Activated naive CD4-positive, alpha-beta T cell (primary cell): ENCODE measurements at places on chromosomes 5 and 9.

DNA sequence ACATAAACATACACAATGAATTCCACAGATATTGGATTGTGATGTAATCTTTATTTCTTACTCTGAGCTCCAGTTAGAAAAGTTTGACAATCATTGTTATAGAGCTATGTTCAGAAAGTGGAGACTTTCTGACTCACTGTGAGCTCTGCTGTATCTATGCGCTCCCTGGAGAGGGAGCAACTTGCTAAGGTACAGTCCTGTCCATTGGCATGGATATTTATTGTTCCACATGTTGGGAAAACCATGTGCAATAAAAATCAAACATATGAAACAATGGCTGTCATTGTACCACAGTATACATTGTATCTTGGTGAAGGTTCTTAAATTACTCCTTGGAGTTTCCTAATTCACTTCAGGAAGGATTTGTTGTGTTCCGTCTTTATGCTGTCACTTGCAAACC lies 26.8 kb downstream of the NMRK1 start:
- DNase-seq: no peak

GRCh38 chr5:69528609-69529008 lies 31.4 kb upstream of the GTF2H2C start:
- DNase-seq: no peak

GRCh38 chr5:115555084-115555633 lies 10.6 kb upstream of the FEM1C start:
- DNase-seq: no peak

DNA sequence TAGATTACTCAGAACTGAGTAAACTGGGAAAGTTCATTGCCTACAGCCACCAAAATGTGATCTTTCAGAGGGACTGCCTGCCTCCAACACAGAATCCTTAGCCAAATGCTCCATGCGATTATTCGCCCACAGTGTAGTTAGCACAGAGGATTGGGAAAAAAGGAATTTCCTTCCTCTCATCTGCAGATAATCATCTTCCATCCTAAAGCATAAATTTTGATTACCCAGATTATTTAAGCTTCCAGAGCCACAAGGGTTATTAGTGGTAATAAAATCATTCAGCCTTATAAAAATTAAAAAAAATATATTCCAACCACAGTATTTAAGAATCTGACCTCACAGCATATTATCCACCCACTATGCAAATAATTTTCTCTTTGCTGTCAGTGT lies 285.3 kb upstream of the GRAMD2B start:
- DNase-seq: no peak

DNA sequence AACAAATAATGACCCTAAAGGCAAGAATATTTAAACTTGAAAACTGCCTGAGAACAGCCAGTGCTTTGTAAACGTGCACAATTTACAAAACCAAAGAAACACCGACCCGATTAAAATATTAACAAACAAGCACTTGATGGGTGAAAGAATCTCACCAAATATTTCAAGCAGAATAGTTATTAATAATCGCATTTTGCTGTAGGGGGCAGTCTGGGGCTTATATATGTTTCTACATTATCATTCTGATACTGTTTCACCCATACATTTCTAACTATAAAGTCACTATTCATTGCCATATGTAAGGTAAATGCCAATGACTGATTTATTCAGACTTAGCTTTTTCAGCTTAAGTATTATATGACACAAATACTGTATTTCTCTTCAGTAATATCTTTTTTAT lies 37.7 kb downstream of the UBAP2 start:
- DNase-seq: no peak

GRCh38 chr5:86858442-86858841 lies 240.7 kb downstream of the COX7C start:
- no peak for DNase-seq

- DNase-seq: no peak
Measured at GRCh38 chr5:126591549-126591948, 3.5 kb downstream of the ALDH7A1 start.

DNA sequence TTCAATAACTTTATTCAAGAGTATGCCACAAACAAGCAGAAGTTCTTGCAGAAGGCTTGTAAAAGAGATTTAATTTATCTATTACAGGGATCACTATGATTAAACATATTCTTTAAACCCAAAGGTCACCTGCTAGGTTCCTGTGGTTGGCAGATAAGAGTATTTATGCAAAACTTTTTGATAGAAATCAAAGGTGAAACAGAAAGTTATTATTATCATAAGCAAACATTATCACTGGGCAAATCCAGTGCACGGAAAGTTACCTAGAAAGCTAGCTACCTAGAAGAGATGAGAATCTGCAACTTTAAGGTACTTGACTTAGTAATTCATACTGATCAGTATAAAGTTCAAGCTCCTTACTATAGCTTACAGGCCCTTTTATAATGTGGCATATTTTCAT lies 3.2 kb downstream of the STARD4 start:
- DNase-seq: no peak

DNA sequence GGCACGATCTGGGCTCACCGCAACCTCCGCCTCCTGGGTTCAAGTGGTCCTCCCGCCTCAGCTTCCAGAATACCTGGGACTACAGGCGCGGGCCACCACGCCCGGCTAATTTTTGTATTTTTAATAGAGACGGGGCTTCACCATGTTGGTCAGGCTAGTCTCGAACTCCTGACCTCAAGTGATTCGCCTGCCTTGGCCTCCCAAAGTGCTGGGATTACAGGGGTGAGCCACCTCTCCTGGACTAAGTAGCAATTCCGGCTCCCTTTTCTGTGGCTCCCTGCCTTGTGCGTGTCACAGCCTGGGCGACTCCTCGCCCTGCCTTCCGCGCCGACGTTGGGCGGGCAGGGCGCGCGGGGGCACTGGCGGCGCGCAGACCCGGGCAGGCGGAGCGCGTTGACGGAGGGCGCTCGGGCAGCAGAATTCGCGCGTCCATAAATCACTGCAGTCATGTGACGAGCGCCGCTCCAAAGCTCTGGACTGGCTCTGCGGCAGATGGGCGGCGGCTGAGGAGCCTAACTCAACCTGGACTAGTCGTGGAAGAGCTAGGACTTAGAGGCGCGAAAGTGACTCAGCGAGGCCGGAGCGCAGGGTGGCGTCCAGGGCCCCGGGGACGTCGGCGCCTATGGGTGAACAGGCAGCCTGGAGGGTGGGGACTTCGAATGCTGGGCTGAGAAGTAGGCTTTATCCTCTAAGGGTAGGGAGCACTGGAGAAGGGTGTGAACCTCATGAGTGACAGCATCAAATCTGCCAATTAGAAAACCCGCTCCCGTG lies 1.4 kb upstream of the CIZ1 start:
- no peak for DNase-seq

DNA sequence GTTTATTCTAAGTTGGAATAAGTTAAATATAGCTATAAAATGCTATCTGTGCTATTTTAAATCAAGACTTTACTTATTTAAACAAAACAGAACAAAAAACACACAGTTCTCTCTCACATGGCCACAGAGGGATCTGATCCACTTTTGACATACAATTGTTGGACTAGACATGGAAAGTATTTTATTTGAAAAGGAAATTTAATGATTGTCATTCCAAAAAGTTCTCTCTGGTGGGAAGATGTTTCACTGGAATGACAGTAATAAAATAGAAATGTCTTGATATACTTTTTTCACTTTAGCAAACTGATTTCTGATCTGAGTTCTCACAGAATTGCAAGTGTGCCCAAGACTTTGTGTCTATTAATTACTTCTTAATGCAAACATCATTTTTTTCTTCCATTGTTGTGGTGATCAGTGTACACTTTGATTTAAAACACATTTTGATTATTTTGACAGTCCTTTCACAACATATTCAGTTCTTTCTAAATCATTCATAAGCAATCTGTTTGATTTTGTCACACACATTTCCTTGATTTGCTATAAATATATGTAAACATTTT lies 30.1 kb upstream of the MINAR2 start:
- no peak for DNase-seq

- DNase-seq: no peak
Measured at GRCh38 chr5:157747766-157748700, 4.5 kb downstream of the LSM11 start.

DNA sequence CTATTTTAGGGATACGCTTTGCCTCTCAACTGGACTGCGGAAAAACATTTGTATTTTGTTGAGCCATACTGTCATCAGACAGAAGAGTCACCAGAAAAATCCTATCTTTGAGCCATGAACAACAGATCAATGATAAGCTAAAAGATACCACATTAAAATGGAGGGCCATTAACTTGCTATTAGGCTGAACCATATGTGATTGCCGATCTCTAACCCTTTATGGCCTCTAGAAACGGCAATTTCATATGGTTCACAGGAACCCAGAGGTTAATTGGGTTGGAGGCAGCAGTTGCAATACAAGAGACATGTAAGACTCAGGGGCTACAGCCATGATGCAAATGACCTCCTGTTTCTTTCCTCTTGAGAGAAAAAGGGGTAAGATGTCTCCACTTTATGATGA lies 69.8 kb downstream of the MYO10 start:
- DNase-seq: no peak

DNA sequence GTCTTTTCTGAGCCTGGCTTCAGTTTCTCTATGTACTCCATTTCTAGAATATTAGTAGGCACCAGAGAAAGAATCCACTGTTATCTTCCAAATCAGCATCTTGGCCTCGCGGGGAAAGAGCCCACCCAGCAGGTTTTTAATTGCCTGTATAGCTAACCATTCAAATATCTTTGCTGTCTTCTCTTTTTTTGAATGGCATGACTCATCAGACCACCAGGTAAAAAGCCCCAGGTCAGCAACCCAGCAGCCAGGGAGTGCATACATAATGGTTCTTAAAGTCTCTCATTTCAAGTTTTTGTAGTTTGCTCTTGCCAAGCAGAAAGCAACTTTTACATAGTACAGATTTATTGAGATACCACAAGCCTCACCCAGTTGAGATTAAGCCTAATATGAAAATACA lies 50.7 kb downstream of the TMEM167A start:
- no peak for DNase-seq

DNA sequence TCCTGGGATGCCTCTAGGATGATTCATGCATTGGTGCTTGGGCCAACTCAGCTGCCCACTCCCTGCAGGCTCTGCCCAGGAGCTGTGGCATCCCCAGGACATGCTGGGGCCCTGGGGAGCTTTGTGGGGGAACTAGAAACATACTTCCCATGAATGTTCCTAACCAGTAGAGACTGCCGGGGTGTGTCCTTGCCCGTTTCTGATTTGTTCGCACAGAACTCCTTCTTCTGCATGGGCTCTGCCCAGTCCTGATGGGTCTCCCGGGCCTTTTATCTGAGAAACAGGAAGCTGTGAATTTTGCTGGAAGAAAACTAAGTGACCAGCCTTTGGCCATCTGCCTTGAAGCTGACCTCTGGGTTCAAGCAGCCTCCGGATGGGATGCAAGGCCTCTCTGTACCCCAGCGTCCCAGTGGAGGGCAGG lies 71.6 kb upstream of the RNU6ATAC start:
- DNase-seq: no peak

DNA sequence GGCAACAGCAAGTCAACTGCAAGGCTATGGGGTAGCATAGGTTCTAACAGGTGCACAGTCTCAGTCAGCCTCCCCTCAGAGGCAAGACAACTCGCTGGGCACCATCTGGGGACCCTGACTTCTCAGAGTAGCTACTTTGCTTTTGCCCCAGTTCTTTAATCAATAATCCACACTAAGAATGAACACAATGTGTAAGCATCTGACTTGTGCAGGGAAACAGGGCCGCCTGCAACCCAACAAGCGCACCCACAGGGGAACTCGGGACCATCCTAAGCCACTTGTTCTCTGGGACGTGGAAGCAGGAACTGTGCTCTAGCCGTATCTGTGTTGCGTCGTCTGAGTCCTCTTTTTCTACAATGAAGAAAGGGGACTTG lies 1.9 kb downstream of the MOB3B start:
- DNase-seq: no peak

DNA sequence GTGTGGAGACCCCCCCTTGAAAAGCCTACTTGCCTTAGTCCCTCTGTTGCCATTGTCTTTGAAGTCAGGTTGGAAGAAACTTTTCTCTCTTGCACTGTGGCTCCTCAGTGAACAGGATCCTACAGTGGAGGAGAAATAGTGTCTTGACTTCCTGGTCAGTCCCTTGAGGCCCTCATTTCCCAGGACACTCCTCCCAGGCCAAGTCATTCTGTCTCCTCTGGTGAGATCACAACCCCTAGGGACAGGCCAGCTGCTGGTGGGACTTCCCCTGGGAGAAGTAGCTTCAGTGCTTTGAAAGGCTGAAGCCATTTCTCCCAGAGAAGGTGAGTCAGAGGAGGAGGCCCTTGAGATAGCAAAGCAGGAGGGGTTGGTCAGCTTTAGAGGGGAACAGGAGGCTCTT lies 10.1 kb upstream of the GRIA1 start:
- DNase-seq: no peak

DNA sequence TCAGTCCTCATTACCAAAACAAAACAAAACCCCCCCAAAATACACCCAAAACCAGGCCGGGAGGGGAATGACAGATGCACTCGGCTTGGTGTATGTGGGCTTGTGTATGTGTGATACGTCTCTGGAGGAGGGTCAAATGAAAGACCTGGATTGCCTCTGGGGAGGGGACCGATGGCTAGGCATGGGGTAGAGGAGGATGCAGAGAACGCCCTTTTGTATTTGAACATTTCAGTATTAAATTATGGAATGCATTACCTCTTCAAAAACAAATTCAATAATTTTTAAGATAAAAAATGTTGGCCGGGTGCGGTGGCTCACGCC lies 61.4 kb downstream of the LMX1B start:
- no peak for DNase-seq

GRCh38 chr9:20940447-20941173 lies 90.8 kb downstream of the HACD4 start:
- no peak for DNase-seq

DNA sequence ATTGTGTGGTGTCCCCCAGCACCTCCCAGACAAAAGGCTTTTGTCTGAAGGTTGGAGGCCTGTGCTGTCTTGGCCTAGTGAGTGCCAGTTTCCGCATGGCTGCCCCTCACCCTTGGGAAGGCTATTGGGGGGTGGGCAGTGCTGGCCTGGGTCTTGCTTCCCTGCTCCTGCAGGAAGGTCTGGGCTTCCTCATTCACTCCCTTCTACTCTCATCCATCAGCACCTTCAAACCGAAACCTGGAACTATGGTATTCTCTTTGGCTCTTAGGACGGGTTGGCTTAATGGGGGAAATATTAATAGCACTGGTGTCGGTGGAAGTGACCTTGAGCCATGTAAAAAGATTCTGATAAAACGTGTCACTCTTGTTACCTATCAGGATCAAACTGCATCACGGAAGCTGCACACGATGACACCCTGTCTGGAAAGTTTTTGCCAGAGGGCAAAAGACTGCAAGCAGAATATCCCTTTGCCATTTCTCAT lies 34.0 kb upstream of the GLRX start:
- DNase-seq: no peak

DNA sequence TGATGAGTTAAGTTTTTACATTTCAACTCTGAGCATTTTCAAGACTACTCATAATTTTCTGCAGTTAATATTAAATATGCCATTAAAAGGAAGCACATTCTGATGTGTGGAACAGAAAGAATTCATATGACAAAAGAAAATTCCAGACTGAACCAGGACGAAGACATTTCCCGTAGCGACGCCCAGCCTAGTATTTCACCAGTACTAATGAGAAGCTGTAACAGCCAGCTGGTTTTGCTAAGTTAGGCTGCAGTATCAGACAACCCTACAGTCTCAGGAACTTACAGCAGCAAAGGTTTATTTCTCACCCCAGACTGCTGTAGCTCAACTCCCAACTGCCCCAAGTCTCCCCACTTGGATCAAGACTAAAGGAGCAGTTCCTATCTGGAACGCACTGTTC lies 91.6 kb downstream of the TMEM174 start:
- no peak for DNase-seq
